ENCODE measurements at places on chromosomes 2 and 18. TPM values are rescaled to one million over a fixed set of nuclear protein-coding genes. Genes with fewer than 3 reads are reported as not detected.
A peak's percentile ranks its signal among the peaks of the same experiment; 100 is the strongest.

The MC2R gene
- total RNA-seq, result not detected

DNA sequence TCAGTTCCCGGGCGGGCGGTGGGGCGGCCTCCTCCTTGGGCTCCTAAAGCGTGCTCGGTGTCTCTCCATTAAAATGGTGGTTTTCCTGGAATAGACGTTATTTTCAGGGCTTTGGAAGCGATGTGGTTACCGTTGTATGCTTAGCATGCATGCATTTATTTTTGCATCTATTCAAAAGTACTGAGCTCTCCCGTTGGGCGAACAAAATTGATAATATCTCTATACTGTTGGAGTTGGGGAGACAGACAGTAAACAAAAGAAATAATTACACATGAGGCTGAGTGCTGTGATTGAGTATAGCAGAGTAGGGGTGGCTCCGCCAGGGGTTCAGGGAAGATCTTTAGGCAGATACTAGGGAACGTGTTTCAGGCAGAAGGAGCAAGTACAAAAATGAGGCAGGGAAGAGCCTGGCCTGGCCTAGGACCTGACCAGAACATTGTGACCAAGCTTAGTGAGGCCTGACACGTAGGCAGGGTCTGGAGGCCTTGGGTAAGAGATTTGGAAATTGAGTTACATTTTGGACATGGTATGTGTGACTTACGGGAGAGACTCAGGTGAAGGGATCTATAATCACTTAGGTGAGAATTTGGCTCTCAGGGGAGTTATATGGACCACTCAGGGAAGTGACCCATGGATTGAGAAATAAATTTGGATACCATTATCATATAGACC is 674 bp downstream of the NCAPH start:
- DNase-seq, result no peak

DNA sequence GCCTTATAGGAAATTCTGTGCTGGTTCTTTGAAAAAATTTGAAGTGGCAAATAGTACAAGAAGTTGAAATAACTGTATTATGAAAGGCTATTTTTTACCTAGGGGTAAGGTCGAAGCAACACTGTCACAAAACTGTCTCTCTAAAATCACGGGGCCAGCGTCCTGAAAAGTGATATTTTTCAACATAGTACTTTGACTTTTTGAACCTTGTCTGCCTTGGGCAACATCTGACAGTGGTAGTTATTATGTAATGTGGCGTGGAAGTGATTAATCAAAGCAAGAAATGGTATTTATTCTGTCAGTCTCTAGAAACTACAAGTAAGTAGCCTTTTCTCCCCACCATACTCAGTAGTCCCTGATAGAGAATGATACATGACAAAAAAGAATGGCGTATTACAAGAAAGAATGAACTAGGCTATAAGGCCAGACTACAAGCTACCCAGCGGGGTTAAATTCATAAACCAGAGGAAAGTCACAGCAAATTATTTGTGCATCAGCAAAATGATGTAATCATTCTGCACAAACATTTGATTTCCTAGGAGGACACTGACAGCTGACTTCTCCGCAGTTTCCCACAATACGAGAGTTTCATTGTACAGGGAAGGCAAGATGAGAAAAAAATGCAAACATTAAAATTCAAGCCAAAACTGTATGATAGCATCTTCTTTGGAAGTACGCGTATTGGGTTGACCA is 9.8 kb downstream of the GEN1 start:
- no peak for DNase-seq

- DNase-seq, result no peak
Measured at GRCh38 chr2:12697617-12698016, 19.1 kb upstream of the TRIB2 start.

GRCh38 chr18:54109131-54109683 is 115.3 kb downstream of the MBD2 start:
- DNase-seq, result no peak

DNA sequence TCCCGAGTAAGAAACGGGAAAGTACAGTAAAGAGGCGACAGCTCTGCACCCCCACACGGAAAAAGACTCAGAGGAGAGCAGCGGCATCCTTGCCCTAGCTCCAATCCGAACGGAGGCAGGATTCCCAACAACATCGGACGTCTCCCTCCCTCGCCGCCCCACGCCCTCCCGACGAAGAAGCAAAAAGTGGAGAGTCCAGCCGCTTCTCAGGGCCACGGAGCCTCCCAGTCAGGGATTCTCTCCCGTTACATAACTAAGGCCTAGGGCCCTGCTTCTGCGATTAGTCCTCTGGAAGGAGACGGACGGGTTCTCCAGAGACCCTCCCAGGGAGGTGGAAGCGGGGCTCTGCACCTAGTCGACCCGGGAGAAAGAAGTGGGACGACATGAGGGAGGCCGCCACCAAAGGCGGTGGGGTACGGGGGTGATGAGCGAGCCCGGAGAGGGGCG is 587 bp downstream of the SUMO1 start:
- peak; percentile 60 for DNase-seq

All from IMR-90 (cell line).